M059J (cell line): ENCODE measurements at places on chromosomes 2 and 18. TPM values are rescaled to one million over a fixed set of nuclear protein-coding genes. Genes with fewer than 3 reads are reported as not detected.

HOXD9 gene
- 0.57 and 0.86 TPM in 2 replicates for total RNA-seq

CSRNP3 gene
- 0.27 and 0.32 TPM in 2 replicates for total RNA-seq

TEKT4 gene
- total RNA-seq, result not detected in 2 replicates

DNA sequence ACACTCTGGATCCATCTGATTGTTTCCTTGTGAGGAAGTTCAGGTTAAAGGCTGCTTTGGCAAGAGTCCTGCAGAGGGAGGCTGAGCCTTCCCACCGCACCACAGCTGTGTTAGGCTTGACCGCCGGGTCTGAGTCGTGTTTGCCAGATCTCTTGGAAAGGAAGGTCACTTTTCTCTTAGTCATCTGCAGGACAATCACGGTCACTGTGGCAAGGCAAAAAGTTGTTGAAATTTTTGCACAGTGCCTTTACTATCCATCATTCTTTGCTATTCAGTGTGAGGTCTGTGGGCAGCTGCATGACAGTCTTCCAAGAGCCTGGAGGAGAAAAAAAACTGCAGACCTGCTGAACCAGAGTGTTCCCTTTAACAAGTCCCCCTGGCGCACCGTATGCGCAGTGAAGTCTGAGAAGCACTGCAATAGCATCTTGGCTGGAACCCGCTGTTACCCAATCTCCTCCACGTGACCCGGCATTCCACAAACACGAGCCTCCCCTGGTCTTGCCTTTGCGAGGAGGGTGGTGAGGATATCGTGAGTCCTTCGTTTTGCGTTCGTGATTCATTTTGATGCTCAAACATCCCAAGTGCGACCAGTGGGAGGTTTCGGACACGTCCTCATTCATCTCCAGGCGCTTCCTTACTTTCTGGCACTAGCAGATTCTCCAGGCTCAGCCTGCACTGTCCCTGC, 23.0 kb downstream of the BIN1 start:
- DNase-seq, result peak; percentile 94

- peak; percentile 91 for DNase-seq
Observed at GRCh38 chr18:58998401-58999203, 133.9 kb downstream of the ZNF532 start.

- peak; percentile 69 for DNase-seq
Observed at GRCh38 chr18:24875286-24875685, 414.8 kb downstream of the HRH4 start.

DNA sequence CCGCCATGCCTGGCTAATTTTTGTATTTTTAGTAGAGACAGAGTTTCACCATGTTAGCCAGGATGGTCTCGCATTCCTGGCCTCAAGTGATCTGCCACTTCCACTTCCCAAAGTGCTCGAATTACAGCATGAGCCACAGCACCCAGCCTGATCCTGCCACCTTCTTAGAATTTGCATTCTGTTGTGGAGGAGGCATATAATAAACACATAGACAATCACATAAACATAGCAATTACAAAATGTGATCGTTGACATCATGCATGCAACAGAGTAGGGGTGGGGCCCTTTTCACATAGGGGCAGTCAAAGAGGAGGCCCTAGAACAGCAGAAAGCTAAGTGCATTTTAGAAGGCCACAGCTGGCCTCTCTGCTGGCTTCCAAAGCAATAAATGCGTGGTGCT, 39.9 kb upstream of the TSPYL6 start:
- DNase-seq, result no peak

- DNase-seq, result no peak
Observed at GRCh38 chr18:36724591-36725001, 104.2 kb downstream of the TPGS2 start.

DNA sequence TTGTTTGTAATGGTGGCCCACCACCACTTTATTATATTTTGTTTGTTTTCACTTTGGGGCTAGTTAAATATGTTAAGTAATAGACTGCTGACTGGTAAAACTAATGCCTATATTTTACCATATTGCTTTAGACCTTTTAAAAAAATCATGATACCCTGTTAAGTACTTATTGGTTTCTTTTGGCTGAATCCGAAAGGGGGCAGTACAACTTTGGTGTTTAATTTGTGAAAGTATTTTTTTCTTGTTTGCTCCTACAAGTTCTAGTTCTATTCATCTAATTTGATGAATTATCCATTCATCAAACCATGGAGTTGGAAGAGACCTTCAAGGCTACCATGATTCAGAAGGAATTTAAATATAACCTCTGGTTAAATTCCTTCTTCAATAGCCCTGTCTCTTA, 147.0 kb downstream of the MBD5 start:
- DNase-seq, result no peak

DNA sequence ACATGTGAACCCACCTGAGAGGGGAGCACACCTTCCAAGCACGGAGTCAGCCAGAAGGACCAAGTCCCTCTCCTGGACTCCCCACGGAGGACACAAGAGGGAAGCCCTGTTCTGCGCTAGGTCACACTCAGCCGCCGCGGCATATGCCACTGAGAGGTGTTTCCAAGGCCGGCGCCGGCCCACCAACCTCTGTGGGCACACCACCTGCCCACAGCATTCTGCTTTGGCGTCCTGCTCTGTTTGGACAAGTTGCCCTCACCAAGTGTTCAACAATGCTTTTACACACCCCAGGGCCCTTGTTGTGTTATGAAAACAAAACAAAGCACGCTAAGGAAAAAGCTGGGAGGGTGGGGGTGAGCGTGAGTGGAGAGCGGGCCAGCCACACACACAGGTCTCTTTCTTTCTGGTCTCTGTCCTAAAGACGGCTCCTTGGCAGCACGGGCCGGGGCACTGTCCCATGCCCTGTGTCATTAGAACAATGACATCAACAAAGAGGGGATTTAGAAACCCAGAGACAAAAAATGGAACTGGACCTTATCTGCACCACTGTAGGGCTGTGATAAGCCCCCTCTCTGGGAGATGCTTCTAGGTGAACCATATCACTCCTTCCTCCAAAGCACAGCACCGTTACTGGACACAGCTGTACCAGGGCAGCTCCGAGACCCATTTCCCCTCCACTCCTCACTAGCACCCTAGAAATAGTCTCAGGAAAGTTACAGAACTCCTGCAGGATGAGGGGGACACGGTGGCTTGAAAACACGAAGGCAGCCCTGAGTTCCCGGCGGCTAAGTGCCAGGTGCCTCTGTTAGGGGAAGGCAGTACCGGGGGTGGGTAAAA, 17.0 kb downstream of the SMAD7 start:
- no peak for DNase-seq

DNA sequence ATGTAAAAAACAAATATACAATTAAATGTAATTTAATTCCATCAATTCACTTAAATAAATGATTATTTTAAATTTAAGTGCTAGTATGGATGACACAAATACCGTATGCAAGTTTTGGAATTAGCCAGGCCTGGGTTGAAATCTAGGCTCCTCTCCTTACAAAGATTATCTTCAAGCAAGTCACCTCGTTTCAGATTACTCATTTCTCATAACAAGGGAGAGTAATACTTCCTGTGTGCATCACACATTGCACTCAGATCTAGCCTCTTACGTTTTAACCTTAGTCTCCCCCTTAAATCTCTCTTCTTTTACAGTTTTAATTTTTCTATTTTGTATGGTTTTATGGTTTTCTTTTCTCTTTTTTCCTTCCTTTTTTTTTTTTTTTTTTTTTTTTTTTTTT, 1475.9 kb upstream of the NXPH2 start:
- DNase-seq, result no peak

- peak; percentile 84 for DNase-seq
Observed at GRCh38 chr2:98149333-98149697, 62.3 kb downstream of the VWA3B start.

GRCh38 chr2:133574620-133575019, 6.4 kb upstream of the NCKAP5 start:
- peak; percentile 45 for DNase-seq

- no peak for DNase-seq
Observed at GRCh38 chr2:127001751-127002150, 103.1 kb downstream of the TEX51 start.

DNA sequence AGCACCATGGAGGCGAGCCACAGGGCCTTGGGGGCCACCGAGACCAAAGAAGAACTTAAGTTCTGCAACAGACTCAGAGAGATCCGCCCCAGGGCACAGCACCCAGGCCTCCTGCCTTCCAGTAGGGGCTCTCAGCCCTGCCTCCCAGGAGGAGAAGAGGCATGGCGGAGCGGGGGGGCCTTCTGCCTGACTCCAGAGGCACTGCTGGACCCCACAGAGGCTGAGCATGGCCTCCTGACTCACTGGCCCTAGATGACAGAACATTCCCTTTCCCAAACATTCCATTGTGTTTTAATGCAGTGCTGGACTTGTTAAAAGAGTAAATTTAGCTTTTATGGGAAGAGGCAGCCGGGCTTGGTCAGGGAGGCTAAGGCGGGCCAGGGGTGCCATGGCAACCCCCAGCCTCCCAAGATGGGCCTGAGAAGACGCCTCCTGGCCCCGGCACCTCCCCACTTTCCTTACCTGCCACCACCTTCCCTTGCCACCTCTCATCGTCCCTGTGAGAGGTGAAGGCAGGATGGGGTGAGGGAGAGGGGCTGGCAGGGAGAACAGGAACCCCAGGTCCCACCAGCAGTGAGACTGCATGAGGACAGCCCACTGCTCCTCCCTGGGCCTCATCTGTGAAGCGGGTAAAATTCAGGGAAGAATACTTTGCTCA, 65.4 kb downstream of the SMAD7 start:
- DNase-seq, result no peak
